ENCODE measurements at places on chromosomes 16 and 17. TPM values are rescaled to one million over a fixed set of nuclear protein-coding genes. Genes with fewer than 3 reads are reported as not detected.
A peak's percentile ranks its signal among the peaks of the same experiment; 100 is the strongest.

GRCh38 chr17:36675250-36675649, 73.9 kb downstream of the MRM1 start:
- DNase-seq, result no peak

Gene FOXL1
- 23.9 TPM for total RNA-seq

DNA sequence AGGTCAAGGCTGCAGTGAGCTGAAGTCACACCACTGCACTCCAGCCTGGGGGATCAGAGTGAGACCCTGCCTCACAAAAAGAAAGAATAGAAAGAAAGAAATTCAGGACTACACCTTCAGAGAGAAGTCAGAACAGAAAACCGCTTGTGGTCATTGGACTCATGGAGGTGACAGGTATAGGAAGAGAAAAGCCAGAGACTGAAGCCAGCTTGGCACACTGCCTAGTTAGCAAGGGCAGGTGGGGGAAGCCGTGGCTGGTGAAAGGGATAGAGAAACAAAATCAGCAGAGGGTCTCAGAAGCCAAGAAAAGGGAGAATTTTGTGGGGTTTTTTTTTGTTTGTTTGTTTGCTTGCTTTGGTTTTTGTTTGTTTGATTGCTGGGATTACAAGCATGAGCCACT, 32.9 kb upstream of the SKAP1 start:
- DNase-seq, result no peak

DNA sequence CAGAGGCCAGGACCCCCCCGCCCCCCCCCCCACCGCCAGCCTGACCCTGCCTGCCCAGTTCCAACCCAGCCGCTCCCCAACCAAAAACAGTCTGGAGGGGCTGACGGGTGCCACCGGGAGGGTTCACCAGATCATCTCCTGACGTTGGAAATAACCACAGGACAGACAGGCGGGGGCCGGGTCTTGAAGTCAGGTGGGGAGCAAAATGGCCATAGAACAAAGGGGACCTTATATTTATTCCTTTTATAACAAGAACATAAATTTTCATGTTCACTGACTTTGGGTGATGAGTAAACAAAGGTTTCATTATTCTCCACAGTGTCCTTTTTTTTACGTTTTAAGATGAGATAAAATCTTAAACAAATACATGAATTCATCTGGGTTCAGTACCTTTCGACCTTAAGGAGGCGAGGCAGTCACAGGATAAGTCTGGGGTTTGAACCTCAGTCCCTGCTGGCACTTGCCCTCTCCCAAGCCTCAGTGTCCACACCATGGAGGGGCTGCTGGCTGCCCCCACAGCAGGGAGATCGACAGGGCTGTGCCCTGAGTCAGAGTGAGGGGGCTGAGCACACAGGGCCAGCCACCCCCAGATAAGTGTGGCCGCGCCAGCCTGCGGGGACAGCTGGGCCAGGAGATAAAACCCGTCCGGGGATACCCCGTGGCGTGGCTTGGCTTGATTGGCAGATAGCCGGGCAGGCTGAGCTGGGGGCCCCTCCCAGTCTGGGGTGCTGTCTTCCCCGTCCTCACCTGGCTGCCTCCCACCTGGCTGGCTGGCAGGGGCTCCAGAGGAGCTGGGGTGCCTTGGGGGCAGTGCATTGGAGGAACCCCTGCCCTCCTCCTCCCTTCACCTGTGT, 15.0 kb downstream of the SLC7A5 start:
- DNase-seq, result no peak

- peak; percentile 55 for DNase-seq
Observed at GRCh38 chr16:88317613-88317965, 65.2 kb upstream of the ZNF469 start.

DNA sequence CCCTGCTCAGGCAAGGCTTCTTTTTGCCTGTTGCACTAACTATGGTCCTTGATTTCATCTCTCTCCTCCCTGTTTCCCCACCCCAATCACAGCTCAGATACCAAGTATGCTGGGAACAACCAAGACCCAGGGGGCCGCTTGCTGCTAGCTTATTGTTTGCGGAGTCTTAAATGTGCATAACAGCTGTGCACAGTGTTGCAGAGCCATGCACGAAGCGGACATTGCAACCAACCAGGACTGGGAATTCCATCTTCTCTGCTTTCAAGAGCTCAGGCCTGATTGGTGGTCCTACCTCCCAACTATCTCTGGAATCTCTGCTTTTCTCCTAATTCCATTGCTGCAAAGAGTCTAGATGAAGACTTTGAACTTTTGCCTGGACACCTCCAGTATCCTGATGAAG, 281.3 kb upstream of the TNRC6C start:
- no peak for DNase-seq

Gene CCL5
- total RNA-seq, result not detected

Gene NPIPA8
- 1.1 TPM for total RNA-seq

DNA sequence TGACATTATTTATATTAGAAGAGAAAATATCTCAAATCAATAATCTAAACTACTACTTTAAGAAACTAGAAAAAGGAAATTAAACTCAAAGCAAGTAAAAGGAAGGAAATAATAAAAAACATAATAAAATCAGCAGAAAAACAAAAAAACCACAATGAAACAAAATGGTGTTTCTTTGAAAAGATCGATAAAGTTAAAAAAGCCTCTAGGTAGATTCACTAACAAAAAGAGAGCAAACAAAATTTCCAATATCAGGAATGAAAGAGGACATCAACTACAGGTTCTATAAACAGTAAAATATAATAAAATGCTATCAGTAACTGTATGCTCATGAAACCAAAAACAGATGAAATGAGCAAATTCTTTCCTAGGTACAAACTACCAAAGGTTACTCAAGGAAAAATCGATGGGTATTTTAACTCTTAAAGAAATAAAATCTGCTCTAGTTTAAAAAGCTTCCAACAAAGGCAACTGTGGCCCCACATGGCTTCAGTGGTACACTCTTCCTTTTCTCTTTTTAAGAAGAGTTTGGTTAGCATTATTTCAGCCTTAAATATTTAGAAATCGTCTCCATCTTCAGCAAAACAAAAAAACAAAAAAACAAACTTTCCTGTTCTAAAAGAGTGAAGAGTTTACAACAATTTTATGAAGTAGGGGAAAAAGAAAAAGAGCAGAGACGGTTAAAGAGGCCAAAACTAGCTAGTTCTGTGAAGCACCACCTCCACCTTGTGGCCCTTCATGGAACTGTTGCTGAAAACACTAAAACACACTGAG, 102.2 kb downstream of the TRIM37 start:
- DNase-seq, result peak; percentile 53

Gene NOTUM
- not detected for total RNA-seq

DNA sequence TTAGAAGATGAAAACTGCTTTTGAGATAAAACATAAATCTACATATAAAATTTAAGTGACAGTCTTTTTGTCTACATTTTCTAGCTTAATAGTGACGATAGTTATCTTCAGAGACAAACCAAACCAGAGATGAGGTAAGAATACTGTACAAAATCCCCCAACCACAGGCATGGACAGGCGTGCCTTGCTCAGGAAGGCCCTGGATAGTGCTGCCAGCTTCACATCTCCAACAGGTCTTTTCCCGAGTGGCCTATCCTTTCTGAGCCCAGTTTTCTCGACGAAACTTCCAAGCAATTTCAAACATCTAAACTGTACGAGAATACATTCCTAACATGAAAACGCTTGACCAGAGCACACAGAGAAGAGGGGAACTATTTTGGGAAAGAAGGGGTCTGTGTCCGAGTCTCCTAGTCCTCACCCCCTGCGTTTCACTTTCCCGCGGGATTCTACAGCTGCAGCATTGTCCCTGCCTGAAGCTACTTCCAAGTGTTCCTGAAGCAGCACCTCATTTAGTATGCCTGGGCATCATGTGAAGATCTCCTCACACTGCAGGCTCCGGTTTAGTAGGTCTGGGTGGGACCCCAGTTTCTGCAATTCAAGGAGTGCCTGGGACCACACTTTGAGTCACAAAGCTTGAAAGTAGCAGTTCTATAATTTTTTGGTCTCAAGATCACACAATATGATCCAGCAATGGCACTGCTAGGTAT, 37.8 kb downstream of the GNA13 start:
- peak; percentile 39 for DNase-seq

GRCh38 chr16:50977138-50977537, 173.9 kb downstream of the SALL1 start:
- no peak for DNase-seq

Gene SLC6A2
- not detected for total RNA-seq

GRCh38 chr17:79341222-79341780, 266.7 kb downstream of the ENGASE start:
- no peak for DNase-seq

Gene CACNG3
- total RNA-seq, result not detected

Gene RND2
- total RNA-seq, result 1.1 TPM
